ENCODE measurements at places on chromosomes 11 and 22.

GRCh38 chr22:40694411-40694810, 15.1 kb downstream of the MCHR1 start:
- DNase-seq = no peak

DNA sequence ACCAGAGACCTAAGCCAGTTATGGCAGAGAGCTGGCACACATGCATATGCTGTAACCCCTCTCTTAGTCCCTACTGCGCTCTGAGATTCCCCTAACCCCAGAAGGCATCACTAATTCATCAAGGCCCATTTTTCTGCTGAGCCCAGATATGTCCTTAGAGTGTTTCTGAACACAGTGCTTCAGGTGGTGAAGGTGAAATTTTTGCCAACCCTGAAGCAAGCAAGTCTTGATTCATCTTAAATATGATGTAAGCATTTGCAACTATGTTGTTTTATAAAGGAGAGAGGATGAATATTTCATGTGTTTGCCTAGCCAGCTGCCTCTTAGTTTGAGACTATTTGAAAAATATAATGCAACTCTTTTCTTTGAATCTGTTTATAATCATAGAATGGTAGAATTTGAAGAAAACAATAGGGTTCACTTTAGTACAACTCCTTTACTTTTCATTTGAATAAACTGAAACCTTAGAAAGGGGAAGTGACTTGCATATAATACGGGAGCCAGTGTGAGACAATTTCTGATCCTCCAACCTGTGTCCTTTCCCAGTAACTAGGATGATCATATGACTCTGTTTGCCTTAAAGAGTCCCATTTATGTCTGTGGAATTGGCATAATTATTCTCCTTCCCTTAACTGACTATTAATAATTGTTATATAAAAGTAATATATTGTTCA, 194.3 kb upstream of the MTNR1B start:
- DNase-seq = no peak

- no peak for DNase-seq
Observed at GRCh38 chr11:76861490-76861953, 804 bp downstream of the ACER3 start.

DNA sequence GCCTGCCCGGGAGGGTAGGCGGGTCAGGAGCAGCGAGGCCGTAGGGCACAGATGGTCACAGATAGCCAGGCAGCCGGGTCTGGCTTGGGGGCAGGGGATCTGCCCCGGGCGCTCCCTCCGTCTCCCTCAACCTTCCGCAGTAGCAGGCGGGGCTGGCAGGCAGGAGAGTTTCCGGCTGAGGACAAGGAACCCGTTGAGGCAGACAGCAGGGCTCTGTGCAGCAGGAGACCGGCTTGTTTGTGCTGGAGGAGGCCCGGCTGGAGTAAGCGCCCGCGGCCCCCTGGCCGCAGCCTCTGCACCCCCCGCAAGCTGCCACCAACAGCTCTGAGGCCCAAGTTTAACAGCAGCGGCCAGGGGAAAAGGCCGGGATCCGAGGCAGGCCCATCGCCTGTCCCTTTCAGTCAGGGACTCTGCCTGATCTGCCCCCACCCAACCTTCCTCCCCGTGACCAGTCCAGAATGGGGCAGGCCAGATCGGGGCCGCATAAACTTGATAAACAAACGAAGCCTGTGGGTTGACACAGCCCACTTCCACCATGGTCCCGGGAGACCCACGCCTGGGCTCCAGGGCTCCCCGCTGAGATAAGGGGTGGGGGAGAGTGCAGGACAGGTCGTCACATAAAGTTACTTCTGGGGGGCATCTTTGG, 13.6 kb downstream of the SCARF2 start:
- DNase-seq = no peak

GRCh38 chr22:22787151-22787550, 100.5 kb upstream of the IGLL5 start:
- DNase-seq = no peak

GRCh38 chr22:40190501-40190900, 12.8 kb downstream of the TNRC6B start:
- DNase-seq = no peak

- no peak for DNase-seq
Observed at GRCh38 chr11:112042161-112042960, 17.2 kb downstream of the DLAT start.

- no peak for DNase-seq
Observed at GRCh38 chr11:59857439-59858434, 8.6 kb downstream of the TCN1 start.

- DNase-seq = no peak
Observed at GRCh38 chr11:34685864-34686263, 65.0 kb downstream of the EHF start.

DNA sequence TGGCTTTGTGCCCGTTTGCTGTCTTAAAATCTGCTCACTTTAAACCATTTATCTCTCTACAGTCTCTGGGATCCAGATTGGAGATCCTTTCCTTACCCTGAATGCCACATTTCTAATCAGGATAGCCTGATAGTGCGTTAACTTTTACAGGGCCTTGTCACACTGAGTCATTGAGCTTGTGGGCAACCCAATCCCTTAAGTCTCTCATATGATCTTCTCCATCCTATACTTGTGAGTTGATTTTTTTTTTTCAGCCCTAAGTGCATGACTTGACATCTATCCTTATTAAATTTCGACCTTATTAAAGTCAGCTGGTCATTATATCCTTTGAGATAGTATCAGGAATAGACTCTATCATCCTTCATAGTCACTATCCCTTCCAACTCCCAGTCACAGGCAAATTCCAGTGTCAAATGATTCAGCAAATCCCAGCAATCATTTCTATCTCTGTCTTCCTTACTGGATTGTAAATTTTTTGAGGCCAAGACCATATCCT, 57.7 kb downstream of the TEAD1 start:
- no peak for DNase-seq

GRCh38 chr11:126113012-126113411, 50.3 kb upstream of the CDON start:
- DNase-seq = no peak

DNA sequence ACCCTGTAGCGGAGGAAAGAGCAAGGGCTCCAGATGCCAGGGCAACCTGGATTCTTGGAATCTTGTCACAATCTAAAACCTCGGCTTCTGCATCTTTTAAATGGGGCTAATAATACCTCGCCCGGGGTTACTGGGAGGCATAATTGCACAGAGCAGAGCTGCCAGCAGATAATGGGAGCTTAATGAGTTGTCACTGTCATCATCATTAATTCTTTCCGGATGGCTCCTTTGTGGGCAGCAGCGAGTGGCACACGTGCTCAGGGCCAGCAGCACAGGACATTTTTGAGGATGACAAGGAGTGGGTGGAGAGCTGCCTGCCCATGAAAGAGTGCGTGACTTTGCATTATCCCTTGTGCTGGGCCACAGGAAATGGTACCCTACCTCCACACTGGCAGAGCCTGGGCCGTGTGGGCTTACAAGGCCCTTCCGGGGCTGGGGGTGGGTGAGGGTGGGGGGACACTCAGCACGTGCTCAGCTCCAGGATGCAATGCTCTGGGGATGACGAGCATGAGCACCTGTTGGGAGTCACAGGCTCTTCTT, 5.7 kb downstream of the PDGFB start:
- DNase-seq = no peak

DNA sequence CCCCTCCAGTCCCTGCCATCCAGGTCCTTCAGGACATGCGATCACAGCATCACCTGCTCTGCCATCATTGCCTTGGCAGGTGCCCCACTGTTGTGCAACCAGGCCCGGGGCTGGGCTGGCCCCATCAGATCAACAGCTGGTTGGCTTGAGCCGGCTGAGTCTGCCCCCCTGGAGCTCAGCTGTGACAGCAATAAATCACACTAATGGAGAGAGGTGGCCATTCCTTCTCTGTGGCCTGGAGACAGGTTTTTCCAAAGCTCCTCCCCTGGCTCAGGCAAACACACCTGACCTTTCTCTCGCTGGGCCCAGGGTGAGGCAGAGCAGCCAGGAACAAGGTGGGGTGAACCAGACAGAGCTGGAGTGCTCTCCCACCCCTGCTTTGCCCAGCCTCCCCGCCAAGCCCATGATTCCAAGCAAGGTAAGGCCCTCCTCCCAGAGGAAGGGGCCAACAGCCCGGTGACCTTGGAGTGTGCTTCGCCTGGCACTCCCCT, 8.9 kb upstream of the FXYD2 start:
- DNase-seq = no peak

DNA sequence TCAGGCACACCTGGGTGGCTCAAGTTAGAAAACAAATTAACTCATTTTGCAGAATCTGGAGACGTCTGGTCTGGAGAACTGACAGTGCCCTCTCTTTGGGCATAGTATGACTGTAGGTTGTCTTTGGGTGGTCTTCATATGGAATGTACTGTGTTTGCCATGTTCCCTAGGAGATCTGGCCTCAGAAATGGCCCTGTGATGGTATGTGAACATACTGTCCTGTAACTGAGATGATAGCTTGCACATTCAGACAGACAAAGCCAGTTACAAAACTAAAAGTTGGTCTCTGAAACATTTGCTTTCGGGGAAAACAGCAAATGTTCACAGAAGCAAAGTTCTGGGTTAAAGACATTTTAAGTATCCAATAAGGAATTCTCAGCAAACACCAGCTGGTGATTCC, 29.7 kb downstream of the CD44 start:
- no peak for DNase-seq
